Iris pigment epithelial cell (primary cell): ENCODE measurements at places on chromosomes 2 and 18.
A peak's percentile ranks its signal among the peaks of the same experiment; 100 is the strongest.

- DNase-seq, result peak; percentile 100
These were observed 360.1 kb downstream of the LPIN1 start for GRCh38 chr2:12106440-12107080.

GRCh38 chr18:43596105-43596712, 318.9 kb upstream of the SYT4 start:
- peak; percentile 36 for DNase-seq

DNA sequence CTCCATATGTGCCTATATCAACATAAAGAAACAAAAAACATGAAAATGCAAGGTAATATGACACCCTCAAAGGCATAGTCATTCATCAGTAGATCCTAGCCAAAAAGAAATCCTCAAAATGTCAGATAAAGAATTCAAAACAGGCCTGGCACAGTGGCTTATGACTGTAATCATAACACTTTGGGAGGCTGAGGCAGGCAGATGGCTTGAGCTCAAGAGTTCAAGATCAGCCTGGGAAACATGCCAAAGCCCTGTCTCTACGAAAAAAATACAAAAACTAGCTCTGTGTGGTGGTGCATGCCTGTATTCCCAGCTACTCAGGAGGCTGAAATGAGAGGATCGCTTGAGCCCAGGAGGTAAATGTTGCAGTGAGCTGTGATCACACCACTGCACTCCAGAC, 284.6 kb upstream of the KLHL29 start:
- no peak for DNase-seq

GRCh38 chr2:190940454-190940853, 59.8 kb downstream of the GLS start:
- DNase-seq, result peak; percentile 38

DNA sequence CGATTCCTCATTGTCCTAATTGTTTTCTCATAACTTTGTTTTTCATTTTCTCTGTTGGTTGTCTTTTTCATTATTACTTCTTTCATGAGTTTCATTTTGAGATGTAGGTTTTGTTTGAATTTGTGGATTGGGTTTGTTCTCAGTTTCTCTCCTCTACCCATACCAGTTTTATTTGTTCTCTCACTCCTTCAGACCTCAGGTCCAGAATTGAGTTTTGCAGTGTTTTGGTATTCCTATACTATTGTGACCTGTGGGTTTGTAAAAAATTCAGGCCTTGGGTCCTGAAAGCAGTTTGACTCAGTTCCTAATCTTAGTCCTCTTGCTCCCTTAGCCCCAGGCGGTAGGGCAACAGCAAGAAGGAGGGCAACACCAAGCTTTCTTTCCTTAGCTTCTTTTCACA, 28.3 kb upstream of the UBE2E3 start:
- no peak for DNase-seq

GRCh38 chr2:25131567-25132298, 36.6 kb downstream of the POMC start:
- DNase-seq, result peak; percentile 7

DNA sequence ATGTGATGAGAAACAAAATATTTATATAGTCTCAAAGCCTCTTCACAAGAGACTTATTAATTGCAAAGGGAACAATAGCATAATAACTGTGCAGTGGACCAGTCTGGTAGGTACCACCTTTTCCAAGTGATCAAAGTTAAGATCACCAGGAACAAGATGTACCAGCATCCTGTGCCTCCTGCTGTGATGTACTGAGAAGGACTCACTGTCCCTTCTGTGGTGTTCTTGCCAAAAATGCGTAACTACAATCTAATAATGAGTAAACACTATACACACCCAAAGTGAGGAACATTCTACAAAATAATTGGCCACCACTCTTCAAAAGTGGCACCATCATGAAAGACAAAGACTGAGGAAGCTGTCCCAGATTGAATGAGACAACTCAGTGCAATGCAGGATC, 14.5 kb downstream of the GNLY start:
- no peak for DNase-seq

DNA sequence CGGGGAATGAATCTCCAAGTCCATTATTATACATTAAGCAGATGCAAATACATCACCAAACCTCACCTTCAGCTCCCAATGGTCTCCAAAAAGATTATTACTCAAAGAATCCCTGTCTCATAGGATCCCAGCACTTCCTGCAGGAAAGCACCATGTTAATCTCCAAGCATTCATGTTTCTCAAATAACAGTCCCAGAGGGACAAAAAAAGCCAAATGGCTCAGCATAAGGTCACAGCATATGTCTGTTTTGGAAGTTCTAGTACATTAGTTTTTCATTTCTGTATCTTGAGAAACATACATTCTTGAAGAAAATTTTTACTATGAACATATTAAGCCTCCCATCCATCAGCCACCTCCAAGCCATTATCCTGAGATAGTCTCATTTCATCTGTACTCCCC, 103.3 kb downstream of the METTL4 start:
- no peak for DNase-seq

DNA sequence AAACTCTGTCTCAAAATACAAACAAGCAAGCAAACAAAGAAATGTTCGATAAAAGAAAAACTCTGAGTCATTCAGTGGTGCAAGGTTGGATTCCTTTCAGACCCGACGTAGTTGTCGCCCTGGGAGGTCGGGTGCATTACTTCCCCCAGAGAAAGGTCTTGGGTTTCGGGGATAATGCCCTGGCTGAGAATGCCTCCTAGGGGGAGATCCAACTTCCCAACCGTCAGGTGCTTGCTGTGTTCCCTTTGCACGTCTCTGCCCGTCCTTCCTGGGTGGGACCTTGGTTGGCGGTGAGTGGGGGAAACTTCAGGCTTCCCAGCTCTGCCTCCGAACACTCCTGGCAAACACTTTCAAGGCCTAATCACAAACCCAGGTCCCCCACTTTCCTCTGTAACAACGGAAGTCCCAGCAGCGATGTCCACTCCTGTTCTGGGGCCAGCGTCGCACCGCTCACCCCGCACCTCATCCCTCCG, 609 bp downstream of the TPGS2 start:
- peak; percentile 82 for DNase-seq

DNA sequence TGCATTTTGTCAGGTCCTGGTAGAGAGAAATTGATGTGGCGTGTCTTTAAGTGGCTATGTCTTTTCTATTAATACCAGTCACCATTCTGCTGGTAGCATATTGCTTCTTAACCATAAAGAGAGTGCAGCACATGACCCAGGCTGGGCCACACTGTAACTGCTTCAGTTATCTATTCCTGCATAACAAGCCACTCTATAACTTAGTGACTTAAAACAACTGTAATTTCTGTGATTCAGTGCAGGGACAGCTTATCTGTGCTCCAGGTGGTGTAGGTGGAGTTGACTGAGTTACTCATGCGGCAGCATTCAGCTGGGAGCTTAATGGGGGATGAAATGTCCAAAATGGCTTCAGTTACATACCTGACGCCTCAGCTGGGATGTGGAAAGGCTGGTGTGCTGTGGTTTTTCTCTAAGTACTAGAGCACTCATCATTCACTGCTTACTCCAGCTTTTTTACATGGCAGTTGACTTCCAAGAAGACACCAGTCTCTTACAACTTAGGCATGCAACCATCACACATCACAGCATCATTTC, 742.4 kb downstream of the SATB2 start:
- no peak for DNase-seq

GRCh38 chr2:209472112-209472832, 48.4 kb downstream of the MAP2 start:
- peak; percentile 92 for DNase-seq

GRCh38 chr2:217396586-217396985, 536.7 kb upstream of the TNP1 start:
- DNase-seq, result no peak
